ENCODE measurements at places on chromosomes 4 and X.

DNA sequence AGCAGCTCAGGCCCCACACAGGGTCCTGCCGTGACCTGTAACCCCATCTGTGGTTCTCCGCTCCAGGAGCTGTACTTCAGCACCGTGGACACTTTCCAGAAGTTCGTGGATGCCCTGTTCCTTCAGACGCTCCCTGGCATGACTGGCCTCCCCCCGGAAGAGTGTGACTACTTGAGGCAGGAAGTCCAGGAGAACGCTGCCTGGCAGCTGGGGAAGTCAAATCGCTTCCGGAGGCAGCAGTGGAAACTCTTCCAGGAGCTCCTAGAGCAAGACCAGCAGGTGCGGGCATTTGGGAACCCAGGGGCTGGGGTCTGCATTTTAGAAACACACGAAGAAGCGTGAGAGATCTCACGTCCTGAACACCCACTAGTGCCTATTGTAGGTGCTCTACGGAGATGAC, 72.5 kb downstream of the EVC start:
- DNase-seq, result no peak

- no peak for DNase-seq
These were observed 220.4 kb upstream of the RADX start for GRCh38 chrX:106391284-106391911.

DNA sequence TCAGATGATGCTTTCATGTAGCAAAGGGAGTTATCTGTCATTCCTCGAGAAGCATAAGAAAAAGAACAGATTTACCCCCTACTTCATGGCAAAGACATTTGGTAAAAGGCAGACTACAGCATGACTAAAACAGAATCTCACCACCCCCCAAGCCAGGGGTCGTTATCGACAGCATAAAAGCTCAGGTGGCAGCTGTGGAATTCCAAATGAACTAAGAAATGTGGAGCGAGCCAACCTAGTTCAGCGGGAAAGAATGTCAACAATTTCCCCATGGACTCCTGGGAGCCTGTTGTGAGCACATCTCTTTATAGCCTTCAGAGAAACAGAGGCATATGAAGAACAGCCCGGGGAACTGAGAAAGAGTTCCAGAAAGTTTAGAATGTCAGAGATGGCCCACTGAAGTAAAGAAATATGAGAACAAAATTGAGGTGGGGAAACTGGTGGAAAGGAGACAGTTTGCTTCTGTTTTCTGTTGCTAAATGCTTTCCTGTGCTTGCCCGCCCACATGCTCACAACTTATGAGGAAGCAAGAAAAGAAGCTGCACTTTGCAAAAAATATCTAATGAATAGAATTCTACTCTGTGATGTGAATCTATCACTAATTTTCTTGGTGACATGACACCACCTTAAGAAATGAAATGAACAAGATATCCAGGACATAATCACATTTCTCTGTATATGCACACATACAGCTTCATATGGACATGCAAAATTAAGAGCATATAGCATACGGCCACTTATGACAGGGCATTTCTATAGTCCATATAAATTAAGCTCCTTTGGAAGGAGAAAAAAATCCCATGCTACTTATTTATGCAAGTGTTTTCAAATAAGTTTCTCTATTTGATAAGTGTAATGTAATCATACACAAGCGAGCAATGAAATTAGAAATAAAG, 135.3 kb upstream of the MID1 start:
- peak; percentile 75 for DNase-seq

DNA sequence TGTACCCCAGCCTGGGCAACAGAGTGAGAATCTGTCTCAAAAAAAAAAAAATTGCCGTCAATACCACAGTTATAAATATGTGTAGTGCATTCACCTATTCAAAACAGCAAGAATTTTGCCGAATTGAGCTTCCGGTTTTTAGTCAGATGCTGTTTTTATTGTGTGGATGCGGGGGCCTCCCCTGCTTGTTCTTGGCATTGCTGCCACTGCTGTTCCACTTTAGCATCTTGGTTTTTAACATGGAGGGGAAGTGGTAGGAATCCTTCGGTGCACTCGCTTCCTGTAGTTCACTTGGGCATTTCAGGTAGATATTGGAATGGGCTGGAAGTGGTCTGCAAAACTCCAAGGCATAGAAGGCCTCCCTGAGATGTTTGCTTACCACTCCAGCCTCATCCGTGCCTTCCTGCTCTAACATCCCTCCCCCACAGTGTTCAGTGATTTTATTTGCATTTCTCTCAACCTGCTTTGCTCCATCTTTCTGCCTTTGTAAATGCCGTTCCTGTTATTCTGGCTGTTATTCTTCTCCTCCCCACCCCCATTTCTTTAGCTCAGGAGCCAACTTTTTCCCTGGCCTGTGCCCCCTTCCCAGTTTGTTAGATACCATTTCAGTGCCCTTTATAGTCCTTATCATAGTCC, 25.5 kb downstream of the MOB1B start:
- DNase-seq, result no peak

- no peak for DNase-seq
These were observed 58.5 kb downstream of the TEX13C start for GRCh38 chrX:125378205-125378604.

DNA sequence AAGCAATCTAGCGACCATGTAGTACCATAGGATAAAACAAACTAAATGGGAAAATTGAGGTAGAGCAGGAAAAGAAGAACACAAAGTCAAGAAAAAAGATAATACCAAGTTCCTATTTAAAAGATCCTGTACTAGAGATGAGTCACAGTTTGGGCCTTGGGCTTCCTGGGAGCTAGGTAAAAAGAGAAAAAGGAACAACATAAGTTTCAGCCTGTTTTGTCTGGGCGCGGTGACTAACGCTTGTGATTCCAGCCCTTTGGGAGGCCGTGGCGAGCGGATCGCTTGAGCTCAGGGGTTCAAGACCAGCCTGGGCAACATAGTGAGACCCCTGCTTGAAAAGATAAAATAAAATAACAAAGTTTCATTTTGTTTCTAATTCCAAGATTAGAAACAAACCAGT, 14.0 kb upstream of the TMEM156 start:
- DNase-seq, result peak; percentile 37

DNA sequence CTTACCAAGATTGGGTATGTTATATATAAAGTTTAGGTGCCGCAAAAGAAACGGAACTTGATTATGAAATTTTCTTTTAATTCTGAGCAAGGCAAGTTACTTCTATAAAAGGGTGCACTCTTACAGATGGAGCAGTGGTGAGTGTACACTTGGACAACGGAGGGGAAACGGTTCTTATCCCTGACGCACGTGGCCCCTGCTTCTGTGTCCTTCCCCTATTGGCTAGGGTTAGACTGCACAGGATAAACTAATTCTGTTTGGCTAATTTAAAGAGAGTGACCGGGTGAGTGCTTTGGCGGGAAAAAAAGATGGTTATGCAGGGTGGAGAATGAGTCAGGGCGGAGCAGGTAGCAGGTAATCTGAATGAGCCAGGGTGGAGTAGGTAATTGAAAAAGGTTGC, 149.5 kb downstream of the GC start:
- DNase-seq, result no peak

- DNase-seq, result no peak
These were observed 44.8 kb upstream of the NUDT6 start for GRCh38 chr4:122967231-122967630.

DNA sequence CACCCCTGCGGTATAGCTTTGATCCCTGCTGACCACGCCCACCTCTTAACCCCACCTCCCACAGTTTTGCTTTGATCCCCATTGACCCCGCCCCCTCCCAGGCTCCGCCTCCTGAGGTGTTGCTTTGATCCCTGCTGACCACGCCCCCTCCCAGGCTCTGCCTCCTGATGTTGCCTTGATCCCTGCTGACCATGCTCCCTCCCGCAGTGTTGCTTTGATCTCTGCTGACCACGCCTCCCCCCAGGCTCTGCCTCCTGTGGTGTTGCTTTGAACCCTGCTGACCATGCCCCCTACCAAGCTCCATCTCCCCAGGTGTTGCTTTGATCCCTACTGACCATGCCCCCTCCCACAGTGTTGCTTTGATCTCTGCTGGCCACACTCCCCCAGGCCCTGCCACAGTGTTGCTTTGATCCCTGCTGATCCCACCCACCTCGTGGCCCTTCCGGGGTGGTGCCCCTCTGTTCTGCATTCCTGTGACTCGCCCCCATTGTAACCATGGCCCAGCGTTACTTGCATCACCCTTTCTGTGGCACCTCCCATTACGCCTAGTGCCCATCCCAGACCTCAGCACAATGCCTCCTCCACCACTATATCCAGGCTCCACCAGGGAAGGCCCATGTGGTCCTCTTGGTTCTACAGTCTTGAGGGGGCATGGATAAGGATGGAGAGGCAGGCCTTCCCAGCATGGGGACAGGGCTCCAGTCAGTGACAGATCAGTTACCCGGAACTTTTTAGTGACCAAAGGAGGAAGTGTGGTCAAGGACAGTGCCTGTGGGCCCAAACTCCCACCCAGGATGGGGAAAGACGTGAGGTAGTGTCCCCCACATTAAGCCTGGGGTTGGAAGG, 70.8 kb downstream of the ADRA2C start:
- DNase-seq, result no peak

- no peak for DNase-seq
These were observed 110.5 kb downstream of the ANXA3 start for GRCh38 chr4:78661921-78662521.

GRCh38 chr4:148443512-148444295, 1.5 kb upstream of the NR3C2 start:
- no peak for DNase-seq

DNA sequence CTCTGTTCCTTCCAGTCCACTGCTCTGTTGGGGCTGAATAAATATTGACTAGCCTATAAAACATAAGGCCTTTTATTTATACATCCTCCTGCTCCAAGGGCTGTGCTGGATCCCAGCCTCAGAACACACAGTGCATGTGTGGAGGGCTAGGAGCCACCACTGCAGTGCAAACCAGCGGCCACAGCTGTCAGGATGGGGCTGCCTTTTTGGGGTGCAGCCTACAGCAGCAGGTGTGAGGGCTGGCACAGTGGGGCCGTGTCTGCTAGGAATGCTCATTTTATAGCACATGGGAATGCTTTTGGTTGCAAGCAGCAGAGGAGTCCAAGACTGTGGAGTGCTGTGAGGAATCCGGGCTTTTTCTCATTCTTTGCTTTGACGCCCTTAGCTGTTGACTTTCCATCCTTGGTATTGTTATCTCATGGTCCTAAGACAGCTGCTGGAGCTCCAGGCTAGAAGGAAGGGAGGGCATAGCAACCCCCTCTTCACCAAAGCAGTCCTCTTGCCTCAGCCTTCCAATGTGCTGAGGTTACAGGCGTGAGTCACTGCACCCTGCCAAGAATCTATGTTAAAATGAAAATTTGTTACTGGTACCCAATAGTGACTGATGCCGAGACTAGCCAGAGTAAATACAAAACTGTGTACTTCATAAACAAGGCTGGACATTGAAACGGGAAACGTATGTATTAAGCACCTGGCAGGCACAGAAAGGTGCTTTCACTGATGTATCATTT, 334.3 kb upstream of the GATB start:
- no peak for DNase-seq

DNA sequence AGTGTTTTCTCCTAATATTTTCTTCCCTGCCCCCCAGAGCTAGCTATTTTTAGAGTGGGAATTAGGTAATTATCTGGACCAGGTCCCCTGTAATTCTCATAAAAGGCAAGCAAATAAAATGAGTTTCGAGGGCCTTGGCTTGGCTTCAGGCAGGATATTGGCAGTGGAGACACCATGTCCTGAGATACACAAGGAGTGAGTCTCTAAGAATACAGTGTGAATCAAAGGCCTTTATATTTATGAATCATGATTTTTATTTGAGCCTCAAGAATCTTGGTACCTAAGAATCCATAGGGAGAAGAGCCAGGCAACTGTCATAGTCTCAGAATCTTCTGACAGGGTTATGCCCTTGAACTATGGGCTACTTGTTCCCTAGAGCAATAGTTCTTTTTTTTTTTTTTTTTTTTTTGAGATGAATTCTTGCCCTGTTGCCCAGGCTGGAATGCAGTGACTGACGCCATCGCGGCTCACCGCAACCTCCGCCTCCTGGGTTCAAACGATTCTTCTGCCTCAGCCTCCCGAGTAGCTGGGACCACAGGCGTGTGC, 205.4 kb downstream of the LDB2 start:
- no peak for DNase-seq

GRCh38 chrX:150150780-150151125, 212.4 kb upstream of the MAMLD1 start:
- no peak for DNase-seq

DNA sequence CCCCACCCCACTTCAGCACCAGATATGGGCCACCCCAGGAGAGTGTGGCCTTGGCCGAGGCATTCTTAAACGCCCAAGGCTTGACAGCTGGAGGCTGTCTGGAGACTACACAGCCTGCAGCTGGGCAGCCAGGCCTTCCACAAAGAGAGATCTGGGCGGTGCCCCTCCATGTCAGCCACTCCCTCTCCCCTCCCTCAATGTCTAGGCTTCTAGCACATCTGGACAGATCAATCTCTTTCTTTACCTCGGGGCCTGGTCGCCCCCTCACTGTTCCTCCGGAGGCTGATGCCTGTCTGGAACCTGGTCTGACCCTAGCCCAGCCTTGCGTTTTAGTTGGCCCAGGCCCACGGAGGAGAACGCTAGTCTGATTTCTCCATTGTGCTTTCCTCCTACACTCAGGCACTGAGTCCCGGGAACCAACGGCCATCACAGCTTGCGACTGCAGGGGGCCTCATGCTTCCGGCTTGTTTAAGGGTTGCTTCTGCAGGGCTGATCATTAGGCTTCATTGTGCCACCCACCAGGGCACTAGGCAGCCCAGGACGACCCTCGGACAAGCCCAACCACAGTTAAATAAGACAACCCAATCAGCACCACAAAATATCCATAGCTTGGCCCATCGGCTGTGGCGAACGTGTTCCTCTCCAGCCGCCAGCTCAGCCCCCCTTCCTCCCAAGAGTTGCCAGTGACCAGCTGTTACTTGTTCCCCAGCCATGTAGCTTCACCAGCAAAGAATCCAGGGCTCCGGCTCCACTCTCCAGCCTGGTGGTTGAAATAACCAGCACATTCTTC, 200.6 kb downstream of the BCOR start:
- peak; percentile 16 for DNase-seq

GRCh38 chr4:185018834-185019455, 655 bp downstream of the HELT start:
- no peak for DNase-seq

GRCh38 chrX:38929966-38930421, 128.7 kb downstream of the MID1IP1 start:
- DNase-seq, result peak; percentile 8

DNA sequence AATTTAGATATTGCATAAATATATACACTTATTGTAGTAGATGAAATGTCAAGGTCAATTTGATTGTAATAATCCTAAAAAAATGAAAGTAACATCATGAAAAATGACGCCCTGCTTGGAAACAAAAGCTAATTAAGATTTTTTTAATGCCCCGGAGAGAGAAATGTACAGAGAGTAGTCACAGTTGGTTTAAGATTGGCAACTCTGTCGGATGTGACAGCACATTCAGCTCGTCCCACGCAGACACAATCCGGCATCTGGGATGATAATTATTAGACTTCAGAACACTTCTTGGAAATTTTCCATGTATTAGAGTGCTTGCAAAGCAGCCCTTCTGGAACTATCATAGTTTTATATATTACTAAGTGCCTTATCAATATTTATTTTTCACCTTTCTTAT, 478.0 kb downstream of the PDHA2 start:
- DNase-seq, result no peak

GRCh38 chr4:66157594-66157993, 487.3 kb upstream of the EPHA5 start:
- no peak for DNase-seq

All from RCC 7860 (cell line).